ENCODE measurements at places on chromosomes 7 and 10.

- no peak for DNase-seq
These were observed 96.2 kb downstream of the LHPP start for GRCh38 chr10:124557648-124558338.

GRCh38 chr7:156751319-156751718 lies 110.7 kb downstream of the RNF32 start:
- no peak for DNase-seq

DNA sequence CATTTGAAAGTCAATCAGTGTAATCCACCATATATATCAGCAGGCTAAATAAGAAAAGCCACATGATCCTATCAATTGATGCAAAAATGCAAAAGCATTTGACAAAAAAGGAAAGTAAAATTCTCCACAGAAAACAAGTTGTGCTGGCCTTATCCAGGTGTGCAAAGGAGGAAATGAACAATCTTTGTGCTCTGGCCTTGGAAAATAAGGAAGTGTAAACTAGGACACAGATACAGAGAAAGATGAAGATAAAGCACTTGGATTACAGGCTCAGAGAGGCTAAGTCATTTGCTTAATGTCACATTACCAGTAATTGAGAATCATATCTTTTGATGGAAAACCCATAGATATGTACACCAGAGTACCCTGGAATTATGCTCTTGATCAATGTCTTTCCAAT lies 54.5 kb downstream of the CXCL12 start:
- DNase-seq: no peak

- DNase-seq: no peak
These were observed 75.4 kb downstream of the PLXNA4 start for GRCh38 chr7:132500727-132501440.

DNA sequence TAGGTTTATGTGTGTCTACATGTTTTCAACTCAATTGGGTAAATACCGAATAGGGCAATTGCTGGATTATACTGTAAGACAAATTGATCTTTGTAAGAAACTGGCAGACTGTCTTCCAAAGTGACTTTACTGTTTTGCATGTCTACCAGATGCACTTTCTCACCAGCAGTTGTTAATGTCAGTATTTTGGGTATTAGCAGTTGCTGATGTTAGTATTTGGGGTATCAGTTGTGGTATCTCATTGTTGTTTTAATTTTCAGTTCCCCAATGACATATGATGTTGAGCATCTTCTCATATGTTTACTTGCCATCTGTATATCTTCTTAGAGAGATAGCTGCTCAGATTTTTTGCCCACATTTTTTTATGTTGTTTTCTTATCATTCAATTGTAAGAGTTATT lies 10.6 kb downstream of the PDE6C start:
- DNase-seq: no peak

DNA sequence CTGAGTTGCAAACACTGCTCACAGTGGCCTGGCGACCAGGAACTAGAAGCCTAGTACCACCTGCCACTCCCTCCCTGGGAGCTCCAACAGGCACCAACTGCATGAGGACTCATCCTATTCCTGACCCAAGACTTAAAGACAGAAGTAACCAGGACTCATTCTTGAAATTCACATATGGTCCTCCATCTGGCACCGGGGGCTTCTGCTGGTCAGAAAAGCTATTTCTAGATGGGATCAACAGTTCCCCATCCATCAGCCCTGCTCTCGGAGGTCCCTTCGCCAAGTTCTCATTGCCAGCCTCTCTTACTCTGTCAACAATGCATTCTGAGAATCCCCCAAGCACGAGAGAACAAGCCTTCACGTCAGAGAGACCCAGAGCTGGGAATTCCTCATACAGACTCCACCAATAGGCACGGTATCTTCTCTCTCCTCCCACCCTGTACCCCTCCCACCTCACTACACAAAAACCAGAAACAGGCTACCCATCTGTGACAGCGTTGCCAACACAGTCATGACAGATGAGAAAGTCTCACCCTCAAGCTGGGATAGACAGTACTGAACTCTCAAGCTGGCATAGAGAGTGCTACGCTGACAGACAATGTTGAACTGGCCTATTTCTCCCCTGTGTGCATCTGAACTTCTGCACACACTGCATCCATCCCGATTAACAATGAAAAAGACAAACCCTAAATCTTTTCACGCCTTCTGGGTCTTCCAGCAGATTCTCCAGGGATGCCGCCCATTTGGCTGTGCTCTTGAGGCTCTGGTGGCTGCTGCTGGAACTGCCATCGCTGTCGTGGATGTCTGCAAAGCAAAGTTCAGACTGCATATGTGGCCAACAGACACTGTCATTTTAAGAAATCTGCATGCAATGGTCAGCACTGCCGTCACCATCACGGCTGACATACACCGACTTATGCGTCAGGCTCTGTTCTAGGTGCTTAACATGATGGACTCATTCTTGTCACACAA lies 15.6 kb downstream of the RGS10 start:
- DNase-seq: no peak

DNA sequence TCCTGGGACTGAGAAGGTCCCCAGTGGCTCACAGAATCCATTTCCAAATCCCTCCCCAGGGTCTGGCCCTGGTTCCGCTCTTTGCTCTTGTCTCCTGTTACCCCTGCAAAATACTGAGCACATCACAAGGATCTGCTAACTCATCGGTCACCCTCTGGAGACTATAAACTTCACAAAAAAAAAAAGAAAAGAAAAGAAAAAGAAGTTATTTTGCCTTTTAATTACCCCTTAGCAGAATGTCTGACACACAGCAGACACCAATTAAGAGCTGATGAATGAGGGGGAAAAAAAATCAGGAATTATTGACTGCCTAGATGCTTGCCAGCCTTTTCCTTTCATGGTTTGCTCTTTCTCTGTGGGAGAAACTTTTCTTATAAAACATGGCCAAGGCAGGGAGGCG lies 578.7 kb downstream of the GRID1 start:
- no peak for DNase-seq
